Activated gamma-delta T cell treated with Interleukin-2 at 50 U/mL for 16 hours (primary cell): ENCODE measurements at places on chromosomes 5 and 9.

- no peak for DNase-seq
Observed at GRCh38 chr9:129828051-129828450, 4.1 kb upstream of the TOR1A start.

GRCh38 chr9:28086881-28087280 lies 513.6 kb upstream of the C9orf72 start:
- DNase-seq = no peak

- no peak for DNase-seq
Observed at GRCh38 chr9:91362051-91362611, 413 bp upstream of the AUH start.

- no peak for DNase-seq
Observed at GRCh38 chr5:158658446-158659230, 441.1 kb downstream of the EBF1 start.

GRCh38 chr5:105475401-105475800 lies 1912.8 kb upstream of the NUDT12 start:
- no peak for DNase-seq

- no peak for DNase-seq
Observed at GRCh38 chr5:82466986-82467561, 188.9 kb upstream of the RPS23 start.

- no peak for DNase-seq
Observed at GRCh38 chr5:61020415-61020814, 75.4 kb downstream of the NDUFAF2 start.

DNA sequence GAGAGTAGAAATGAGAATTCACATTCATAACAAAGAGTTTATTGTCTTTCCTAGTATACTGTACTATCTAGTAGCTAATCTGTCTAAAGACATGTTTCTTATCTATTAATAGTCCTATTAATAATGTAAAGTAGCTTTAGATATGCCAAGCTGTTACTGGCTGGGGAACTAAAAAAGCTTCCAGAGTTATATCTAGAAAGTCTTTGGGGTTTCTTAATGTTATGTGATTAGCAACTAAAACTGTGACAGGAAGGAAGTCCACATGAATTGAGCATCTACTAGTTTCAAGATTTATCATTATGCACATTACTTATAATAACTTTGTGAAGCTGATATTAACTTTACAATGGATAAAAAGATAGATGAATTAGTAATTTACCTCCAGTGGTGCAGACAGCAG lies 122.7 kb upstream of the CDKN2B start:
- DNase-seq = no peak

DNA sequence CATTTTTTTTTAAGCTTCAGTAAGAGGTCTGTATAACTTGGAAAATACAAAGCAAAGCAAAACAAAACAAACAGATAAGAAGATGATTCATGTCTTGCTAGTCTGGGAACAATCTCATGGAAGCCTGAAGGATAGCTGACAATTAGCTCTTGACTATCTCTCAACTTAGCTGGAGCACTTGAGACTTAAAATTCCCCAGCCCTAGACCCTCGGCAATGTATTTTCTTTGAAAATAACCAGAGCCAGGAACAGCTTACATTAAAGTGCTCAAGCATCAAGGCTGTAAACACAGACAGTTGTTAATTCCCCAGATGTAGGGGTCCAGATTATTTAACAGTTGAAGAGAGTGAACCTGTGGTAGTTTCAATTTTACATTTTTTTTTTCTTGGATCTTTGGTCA lies 82.9 kb downstream of the TMEM252 start:
- DNase-seq = no peak

DNA sequence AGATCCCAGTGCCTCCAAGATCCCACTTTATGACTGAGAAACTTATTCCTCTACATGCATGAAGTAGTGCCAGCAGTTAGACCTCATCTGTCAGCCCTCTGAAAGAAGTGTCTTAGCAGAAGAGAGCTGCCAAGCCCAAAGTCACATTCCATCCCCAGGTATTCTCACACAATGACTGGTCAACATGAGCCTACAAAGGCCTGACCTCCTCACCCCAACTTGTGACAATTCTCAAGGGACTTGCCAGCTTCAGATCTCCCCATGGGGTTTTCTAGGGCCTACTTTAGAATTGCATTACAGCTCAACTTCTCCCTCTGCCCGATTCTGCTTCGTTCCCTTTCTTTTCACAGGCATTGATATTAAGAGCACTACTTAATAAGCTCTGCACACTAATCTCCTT lies 393.8 kb upstream of the SLC30A5 start:
- DNase-seq = no peak
